H54 (cell line): ENCODE measurements at places on chromosomes 12 and 14.

- DNase-seq, result no peak
Observed at GRCh38 chr12:5512601-5512970, 80.7 kb downstream of the NTF3 start.

- no peak for DNase-seq
Observed at GRCh38 chr14:82500222-82500621, 966.6 kb upstream of the SEL1L start.

DNA sequence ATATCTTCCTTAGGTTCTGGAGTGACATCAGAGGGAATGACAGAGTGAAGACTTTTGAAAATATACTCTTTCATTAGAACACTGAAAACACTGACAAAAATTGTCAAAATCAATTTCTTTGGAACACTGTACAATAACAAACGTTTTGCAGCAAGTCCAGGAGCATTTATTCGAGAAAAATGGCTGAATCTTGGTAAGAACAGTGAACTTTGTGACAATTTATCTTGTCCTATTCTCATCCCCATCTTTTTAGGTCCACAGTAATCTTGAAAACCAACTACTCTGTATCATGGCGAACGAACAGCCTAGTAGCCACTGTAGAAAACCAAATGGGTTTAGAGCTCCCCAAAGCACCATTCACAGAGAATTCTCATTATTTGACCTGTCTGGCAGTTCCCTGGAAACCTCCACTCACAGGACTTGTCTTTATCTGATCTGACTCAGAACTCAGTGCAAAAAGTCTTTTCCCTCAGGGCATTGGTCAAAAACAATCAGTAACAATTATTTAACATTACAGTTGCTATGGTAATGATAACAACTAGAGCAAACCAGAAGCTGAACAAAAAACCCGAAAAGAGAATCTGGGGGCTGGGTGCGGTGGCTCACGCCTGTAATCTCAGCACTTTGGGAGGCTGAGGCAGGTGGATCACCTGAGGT, 20.3 kb upstream of the PPP2R5E start:
- DNase-seq, result no peak

GRCh38 chr14:63788011-63788933, 60.4 kb upstream of the SGPP1 start:
- no peak for DNase-seq

DNA sequence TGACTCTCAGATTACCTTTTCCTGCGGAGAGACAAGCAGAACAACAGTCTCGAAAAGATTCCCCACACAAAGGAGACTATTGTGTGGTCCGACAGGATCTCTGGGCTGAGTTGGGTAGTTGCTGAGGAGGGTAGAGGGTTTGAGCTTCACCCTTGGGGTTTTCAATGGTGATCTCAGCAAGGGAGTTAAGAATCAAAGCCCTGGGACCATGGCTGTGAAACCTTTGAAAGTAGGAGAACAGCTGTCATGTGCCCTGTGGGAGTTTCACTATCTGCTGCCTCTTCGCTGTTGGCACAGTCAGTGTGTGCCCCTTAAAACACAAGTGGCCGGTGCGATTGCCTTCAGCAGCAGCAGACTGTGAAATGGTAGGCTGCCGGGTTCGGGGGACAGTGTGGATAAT, 14.2 kb upstream of the PLEK2 start:
- no peak for DNase-seq

- no peak for DNase-seq
Observed at GRCh38 chr14:71414631-71415403, 507.6 kb downstream of the PCNX1 start.

GRCh38 chr12:127925971-127926370, 341.0 kb upstream of the TMEM132C start:
- no peak for DNase-seq

GRCh38 chr12:89863493-89863938, 154.9 kb upstream of the ATP2B1 start:
- DNase-seq, result no peak

- DNase-seq, result no peak
Observed at GRCh38 chr12:104462931-104463339, 6.2 kb downstream of the CHST11 start.

- no peak for DNase-seq
Observed at GRCh38 chr14:93765155-93765554, 23.1 kb downstream of the PRIMA1 start.

- DNase-seq, result no peak
Observed at GRCh38 chr12:89927226-89927698, 218.6 kb upstream of the ATP2B1 start.

DNA sequence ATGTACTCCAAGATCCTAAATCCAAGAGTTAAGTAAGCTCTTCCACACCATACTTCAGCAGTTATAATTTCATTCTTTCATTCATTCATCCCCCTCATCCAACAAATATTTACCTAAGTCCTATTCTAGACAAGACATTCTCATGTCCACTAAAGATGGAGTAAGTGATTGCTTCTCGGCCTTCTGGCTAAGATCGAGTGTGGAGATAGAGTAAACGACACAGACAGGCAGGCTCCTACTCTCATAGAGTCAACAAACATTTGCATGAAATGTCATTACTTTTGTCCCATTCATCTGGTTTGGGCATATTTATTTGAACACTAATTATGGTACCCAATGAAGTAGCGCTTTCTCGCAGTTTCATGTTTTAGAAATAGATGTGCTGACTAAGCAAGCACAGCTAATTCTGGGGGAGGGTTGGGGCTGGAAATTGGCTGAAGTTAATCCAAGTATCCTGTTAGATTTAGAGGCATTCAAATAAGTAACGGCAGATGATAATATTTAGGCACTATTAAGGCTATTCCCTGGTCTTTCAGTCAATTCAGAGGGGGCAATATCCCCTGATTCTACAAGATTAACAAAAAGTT, 176.5 kb downstream of the CEP128 start:
- no peak for DNase-seq

DNA sequence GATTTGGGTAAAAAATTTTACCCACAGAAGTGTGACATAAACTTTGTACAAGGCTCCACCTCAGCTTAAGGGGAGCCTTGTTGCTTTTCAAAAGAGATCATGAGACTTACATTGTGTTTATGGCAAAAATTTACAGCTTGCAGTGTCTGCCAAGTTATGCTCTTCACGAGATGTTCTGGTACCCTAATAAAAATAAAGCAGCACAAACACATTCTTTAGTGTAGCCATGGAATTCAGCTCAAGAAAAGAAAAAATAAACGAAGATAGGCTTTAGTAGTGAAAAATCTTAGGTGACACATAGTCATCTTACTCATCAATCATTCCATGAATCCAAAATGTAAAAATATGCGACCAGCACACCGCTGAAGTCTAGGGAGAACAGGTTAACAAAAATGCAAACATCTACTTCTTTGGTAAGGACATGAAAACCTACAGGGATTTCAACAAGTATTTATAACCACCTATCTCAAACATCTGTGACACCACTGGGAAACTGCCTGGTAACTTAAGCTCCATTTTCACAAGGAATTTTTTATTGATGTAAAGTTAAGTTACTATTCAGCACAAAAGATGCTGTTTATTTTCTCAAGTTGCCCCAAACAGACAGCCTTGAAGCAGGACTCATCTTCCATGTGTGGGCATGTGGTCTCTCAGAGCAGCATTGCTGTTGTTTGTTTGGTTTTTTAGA, 32.9 kb downstream of the DMAC2L start:
- DNase-seq, result no peak

DNA sequence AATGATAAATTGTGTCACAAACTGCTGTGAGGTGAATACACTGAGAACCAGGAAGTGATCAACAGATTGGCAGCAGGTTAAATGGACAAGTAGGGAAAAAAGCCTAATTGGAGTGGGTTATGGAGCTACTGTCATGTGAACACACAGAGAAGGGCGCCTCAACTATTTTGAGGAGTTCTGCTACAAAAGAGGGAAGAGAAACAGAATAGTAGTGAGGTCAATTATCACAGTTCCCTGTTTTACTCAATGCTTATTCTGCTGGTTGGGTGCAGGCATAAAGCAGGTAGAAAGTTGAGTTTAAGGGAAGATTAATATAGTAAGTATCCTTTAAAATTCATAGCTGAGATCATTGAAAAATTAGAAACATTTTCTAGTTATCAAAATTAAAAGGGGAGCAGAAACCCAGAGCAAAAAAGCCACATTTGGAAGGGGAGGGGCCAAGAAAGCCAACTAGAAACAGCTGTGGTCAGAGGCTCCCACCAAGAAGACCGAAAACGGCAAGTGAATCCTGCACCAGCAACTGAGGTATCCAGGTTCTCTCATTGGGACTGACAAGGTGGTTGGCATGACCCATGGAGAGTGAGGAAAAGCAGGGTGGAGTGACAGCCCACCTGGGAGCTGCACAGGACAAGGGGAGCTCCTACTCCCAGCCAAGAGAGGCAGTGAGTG, 105.7 kb downstream of the ZC3H14 start:
- DNase-seq, result no peak

GRCh38 chr14:95644981-95645380, 41.2 kb upstream of the TCL1B start:
- DNase-seq, result no peak

DNA sequence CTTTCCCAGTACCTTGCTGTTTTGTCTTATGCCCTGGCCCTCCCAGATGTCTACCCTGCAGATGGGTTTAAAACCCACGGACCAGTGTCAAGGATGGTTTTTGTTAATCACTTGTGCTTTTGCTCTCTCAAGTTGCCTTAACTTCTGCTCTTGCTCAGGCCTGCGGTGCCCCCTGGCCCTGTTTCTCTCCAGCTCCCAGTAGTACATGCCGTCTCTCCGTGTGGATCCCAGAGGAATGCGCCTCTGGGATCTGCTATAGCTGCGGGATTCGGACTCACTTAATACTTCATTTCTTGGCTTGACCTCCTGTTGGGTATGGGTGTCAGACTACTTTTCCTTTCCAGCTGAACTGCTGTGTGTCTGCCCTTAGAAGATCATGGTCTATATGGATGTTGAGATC, 14.5 kb downstream of the PLEKHG3 start:
- DNase-seq, result no peak

DNA sequence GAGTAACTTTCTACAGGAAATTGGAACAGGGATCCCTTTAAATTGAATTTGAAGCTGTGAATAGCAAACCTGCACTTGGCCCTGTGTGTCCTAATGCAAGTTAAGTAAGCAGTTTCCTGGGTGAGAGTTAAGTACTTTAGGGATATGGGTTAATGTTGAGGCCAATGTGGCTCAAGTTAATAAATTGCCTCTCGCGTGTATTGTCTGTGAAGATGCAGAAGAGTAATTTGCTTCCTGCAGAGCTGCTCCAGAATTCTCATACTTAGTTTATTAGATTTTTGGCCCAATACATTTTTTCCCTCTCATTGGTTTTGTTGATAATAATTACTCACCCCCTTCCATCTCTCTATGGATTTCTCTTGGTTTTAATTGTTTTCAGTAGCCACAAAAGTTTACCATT, 86.5 kb downstream of the SLC25A47 start:
- DNase-seq, result no peak

DNA sequence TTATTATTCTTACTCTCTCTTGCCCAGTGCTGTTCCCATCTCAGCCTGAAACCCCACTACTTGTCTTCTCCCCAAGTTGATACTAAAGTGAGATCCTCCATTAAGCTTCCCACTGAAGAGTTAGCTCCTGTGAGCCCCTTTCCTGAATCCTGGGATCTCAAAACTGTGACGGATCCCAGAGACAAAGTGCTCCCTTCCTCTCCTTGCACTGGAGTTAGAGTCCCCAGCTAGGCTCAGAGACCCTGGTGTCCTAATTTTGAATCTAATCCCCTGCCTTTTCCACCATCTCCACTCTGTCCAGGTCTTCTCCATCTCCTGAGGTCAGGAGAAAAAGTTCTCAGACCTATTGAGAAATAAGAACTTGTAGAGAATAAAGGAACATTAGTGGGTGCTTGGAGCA, 17.6 kb upstream of the TBX3 start:
- no peak for DNase-seq

- no peak for DNase-seq
Observed at GRCh38 chr14:48967419-48967818, 618.8 kb downstream of the RPS29 start.
